Spleen (tissue), 13 donors: ENCODE measurements at places on chromosomes 16 and 17.

GRCh38 chr17:82854226-82854625 is 14.4 kb upstream of the ZNF750 start:
- no peaks in the 10 kb centered on the region for H3K27me3 ChIP-seq
- no peaks in the 10 kb centered on the region for H3K36me3 ChIP-seq
- peak; percentile 57 for DNase-seq
- peaks cover 3% of the 10 kb centered on the region for H3K4me1 ChIP-seq

DNA sequence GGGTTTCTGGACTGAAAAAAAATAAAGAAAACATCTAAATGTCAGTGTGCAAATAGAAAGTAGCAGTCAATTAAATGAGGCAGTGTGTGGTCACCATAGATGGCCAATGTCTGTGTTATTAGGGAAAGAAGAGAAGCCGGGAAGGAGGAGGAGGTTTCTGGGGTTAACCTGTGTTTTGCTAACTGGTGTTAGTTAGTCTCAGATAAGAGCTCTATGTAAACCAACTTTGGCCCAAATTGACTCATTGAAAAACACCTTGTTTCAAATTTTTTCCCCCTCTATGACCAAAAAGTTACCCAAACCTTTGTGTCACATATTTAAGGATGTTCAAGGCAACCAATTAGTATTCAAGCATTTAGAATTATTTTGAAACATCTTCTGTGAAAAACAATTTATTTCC is 530.9 kb downstream of the MAF start:
- H3K36me3 ChIP-seq, result no peaks in the 10 kb centered on the region
- H3K4me3 ChIP-seq, result no peak overlapping the region
- no peak for DNase-seq
- no peaks in the 10 kb centered on the region for H3K27me3 ChIP-seq
- no peak overlapping the region for H3K27ac ChIP-seq

GRCh38 chr16:48408688-48409087 is 23.5 kb upstream of the SIAH1 start:
- H3K27ac ChIP-seq, result no peak overlapping the region
- H3K4me1 ChIP-seq, result no peaks in the 10 kb centered on the region
- no peaks in the 10 kb centered on the region for H3K36me3 ChIP-seq
- H3K4me3 ChIP-seq, result no peak overlapping the region
- no peak for DNase-seq
- H3K27me3 ChIP-seq, result no peaks in the 10 kb centered on the region

- no peak overlapping the region for H3K4me3 ChIP-seq
- no peak for DNase-seq
- H3K27ac ChIP-seq, result no peak overlapping the region
- H3K36me3 ChIP-seq, result no peaks in the 10 kb centered on the region
- peaks cover 22% of the 10 kb centered on the region for H3K27me3 ChIP-seq
Measured at GRCh38 chr17:65230040-65230439, 92.9 kb downstream of the RGS9 start.

- no peaks in the 10 kb centered on the region for H3K27me3 ChIP-seq
- no peak for DNase-seq
- peaks cover 47% of the 10 kb centered on the region for H3K4me1 ChIP-seq
- no peak overlapping the region for H3K4me3 ChIP-seq
- H3K36me3 ChIP-seq, result no peaks in the 10 kb centered on the region
Measured at GRCh38 chr16:70302745-70303144, 3.8 kb downstream of the DDX19B start.

GRCh38 chr16:27960619-27961295 is 102.8 kb downstream of the GSG1L start:
- no peaks in the 10 kb centered on the region for H3K27me3 ChIP-seq
- no peaks in the 10 kb centered on the region for H3K4me1 ChIP-seq
- H3K36me3 ChIP-seq, result no peaks in the 10 kb centered on the region
- no peak overlapping the region for H3K4me3 ChIP-seq
- DNase-seq, result no peak

- H3K27me3 ChIP-seq, result no peaks in the 10 kb centered on the region
- no peak overlapping the region for H3K27ac ChIP-seq
- no peak for DNase-seq
- H3K4me1 ChIP-seq, result peaks cover 9% of the 10 kb centered on the region
Measured at GRCh38 chr17:68403122-68403521, 54.2 kb downstream of the WIPI1 start.

- DNase-seq, result no peak
- no peak overlapping the region for H3K4me3 ChIP-seq
- H3K36me3 ChIP-seq, result no peaks in the 10 kb centered on the region
- no peak overlapping the region for H3K27ac ChIP-seq
- no peaks in the 10 kb centered on the region for H3K4me1 ChIP-seq
Measured at GRCh38 chr16:54620197-54620596, 310.5 kb upstream of the IRX5 start.

DNA sequence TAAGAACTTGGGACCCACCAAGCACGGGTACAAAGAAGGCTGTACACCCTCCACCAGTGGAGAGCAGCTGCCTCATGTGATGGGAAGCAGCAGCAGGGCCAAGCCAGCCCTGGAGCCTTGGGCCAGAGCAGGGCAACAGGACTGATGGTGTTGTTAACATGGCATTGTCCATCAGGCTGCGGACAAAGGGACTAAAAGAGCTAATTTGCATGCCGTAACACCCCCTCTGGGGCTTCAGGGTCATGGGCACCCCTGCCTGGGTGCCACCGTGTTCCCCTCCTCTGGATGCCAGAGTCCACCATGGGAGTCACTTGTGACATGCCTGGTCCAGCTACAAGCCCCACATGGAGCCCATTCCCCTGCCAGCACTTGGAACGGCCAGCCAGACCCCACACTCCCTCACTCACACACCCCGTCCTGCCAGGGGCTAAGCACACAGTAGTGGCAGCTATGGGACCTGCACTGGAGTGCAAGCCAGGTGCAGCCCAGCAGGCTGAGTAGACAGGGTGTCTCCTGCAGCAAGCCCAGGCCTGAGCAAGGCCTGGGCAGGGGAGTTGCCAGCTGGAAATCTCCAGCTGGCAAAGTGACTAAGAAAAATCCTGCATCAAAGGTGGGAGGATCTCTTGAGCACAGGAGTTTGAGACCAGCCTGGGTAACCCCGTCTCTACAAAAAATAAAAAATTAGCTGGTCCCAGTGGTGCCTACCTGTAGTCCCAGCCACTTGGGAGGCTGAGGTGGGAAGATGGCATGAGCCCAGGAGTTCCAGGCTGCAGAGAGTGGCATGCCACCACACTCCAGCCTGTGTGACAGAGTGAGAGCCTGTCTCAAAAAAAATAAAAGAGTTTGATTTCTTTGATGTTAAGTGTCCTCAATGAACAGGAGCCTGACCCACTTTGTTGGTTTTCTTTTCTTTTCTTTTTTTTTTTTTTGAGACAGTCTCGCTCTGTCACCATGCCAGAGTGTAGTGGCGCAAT is 33.7 kb downstream of the NOL11 start:
- peaks cover 53% of the 10 kb centered on the region for H3K36me3 ChIP-seq
- no peak overlapping the region for H3K27ac ChIP-seq
- no peaks in the 10 kb centered on the region for H3K4me1 ChIP-seq
- H3K27me3 ChIP-seq, result no peaks in the 10 kb centered on the region

DNA sequence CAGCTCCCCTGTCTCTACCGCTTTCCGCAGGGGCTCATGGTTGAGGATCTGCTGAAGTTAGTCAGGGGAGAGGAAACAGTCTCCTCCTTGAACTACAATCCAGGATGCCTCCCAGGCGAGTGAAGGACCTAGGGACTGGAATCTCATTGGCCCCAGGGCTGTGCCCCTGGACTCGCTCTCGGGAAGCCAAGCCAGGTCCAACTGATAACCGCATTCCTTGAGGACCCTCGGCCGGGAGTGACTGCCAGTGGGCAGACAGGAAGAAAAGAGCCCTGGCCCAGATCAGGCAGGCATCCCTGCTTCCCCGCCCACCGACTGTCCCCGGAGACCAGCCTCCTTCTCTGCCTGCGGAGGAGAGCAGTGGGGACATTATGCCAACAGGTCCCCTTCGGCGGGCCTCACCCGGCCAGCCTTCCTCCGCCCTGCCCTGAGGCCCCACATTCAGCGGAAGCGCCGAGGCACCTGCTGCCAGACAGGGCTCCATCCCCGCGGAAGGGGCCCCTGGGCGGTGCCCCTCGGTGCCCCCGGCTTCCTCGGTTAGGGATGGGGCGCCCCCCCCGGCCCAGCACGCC is 776 bp downstream of the LRRC75A start:
- H3K27me3 ChIP-seq, result no peaks in the 10 kb centered on the region
- H3K27ac ChIP-seq, result peak overlapping the region; percentile 22
- peaks cover 65% of the 10 kb centered on the region for H3K4me1 ChIP-seq
- peak; percentile 83 for DNase-seq
- no peaks in the 10 kb centered on the region for H3K36me3 ChIP-seq

- H3K4me3 ChIP-seq, result no peak overlapping the region
- no peak overlapping the region for H3K27ac ChIP-seq
- DNase-seq, result no peak
- H3K36me3 ChIP-seq, result no peaks in the 10 kb centered on the region
Measured at GRCh38 chr16:87822108-87822970, 47.0 kb downstream of the SLC7A5 start.

GRCh38 chr17:9044772-9045463 is 23.6 kb downstream of the NTN1 start:
- H3K4me1 ChIP-seq, result no peaks in the 10 kb centered on the region
- peaks cover 15% of the 10 kb centered on the region for H3K27me3 ChIP-seq
- no peak overlapping the region for H3K27ac ChIP-seq

DNA sequence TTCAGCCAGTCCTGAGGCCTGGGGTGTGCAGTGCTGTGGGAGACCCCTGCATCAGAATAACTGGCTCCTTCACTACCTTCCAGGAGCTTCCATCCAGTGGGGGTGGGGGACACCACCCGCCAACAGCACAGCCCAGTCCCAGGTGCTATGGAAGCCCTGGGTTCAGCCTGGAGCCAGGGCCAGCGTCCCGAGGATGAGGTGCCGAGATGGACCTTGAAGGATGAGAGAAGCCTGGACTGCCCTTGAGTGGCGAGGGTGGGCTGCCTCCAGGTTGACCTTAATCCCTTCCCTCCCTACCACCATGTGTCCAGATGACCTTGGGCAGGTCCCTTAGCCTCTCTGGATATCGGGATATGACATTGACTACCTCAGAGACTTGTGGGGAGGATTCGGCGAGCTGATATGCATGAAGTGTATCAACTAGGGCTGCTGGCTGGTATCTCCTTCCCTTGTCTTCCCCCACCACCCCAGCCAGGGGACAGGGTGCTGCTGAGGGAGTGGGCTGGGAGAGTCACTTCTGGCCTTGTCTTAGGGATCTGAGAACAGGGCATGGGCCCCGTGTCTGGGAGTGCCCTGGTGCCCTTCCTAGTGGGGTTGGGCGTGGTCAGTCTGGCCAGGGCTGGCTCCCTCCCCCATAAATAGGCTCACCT is 14.2 kb upstream of the LASP1NB start:
- DNase-seq, result peak; percentile 45
- peaks cover 84% of the 10 kb centered on the region for H3K4me1 ChIP-seq
- no peaks in the 10 kb centered on the region for H3K27me3 ChIP-seq
- H3K36me3 ChIP-seq, result peaks cover 25% of the 10 kb centered on the region
- H3K4me3 ChIP-seq, result no peak overlapping the region

DNA sequence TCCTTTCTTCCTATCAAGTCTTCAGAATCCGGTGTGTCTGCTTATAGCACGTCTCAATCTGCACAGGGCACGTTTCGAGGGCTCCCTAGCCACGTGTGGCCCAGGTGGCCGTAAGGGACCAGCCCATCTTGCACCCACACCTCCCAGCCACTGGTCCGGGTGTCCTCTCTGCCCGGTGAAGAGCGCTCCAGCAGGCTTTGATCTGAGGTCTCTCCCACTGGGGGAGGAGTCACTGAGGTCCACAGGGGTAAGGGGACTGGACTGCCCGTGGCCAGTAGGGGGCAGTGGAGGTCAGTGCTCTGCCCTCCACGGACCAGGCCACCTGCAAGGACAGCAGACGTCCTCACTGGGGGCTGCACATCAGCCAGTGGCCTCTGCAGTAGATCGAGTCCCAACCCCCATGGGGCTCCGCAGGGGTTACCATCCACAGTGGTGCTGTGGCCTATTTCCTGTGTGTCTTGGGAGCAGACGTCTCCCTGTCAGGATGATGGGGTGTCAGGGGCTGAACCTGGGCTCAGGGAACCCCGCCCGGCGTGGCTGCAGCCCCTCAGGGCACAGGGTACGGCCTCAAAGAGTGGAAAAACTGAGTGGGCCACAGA is 204.1 kb upstream of the CIBAR2 start:
- peak; percentile 84 for DNase-seq

DNA sequence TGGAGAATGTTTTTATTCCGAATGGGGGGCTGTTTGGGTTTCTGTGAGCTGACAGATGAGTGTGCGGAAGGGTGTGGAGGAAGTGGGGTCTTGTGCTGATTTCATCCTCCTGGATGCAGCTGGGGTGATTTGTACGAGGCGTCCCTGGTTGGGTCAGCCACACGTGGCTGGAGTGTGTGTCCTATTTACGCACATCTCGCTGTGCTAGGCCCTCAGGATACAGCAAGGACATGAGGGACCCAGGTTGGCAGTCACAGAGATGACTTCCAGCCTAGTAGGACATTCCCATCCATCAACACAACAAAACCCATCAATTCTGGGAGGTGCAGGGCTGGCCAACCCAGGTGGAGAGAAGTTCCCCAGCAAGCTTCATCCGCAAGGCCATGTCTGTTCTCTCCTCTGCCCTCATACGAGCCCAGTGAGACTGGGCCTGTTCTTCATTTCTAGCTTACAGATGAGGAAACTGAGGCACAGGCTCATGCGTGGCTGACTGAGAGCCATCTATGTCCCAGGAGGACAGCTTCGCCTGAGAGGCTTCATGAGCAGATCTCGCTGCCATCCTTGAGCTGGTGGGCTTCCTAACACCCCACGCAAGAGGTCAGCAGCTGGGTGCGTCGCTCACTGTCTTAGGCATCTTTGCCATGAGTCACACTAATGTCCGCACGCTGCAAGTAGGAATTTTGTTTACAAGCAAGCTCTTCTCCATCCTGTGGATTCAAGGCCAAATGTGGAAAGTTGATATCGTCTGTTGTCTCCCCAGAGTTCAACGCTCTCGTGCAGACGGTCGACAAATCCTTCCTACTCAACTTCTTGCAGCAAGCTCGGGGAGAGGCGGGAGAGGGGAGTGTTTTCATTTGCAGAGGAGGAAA is 24.4 kb downstream of the IRF8 start:
- no peak overlapping the region for H3K4me3 ChIP-seq
- H3K27ac ChIP-seq, result no peak overlapping the region
- no peak for DNase-seq
- no peaks in the 10 kb centered on the region for H3K27me3 ChIP-seq
- peaks cover 11% of the 10 kb centered on the region for H3K4me1 ChIP-seq

GRCh38 chr17:38898291-38898679 is 27.1 kb upstream of the LASP1NB start:
- no peak overlapping the region for H3K4me3 ChIP-seq
- H3K27me3 ChIP-seq, result no peaks in the 10 kb centered on the region
- H3K36me3 ChIP-seq, result peaks cover 98% of the 10 kb centered on the region
- DNase-seq, result peak; percentile 80
- H3K4me1 ChIP-seq, result peaks cover 100% of the 10 kb centered on the region

GRCh38 chr16:50038756-50039529 is 13.9 kb downstream of the CNEP1R1 start:
- peak overlapping the region; percentile 58 for H3K27ac ChIP-seq
- DNase-seq, result no peak
- H3K4me3 ChIP-seq, result no peak overlapping the region
- H3K4me1 ChIP-seq, result peaks cover 2% of the 10 kb centered on the region
- no peaks in the 10 kb centered on the region for H3K27me3 ChIP-seq
- peaks cover 36% of the 10 kb centered on the region for H3K36me3 ChIP-seq
